ENCODE measurements at places on chromosomes 7 and 10.

DNA sequence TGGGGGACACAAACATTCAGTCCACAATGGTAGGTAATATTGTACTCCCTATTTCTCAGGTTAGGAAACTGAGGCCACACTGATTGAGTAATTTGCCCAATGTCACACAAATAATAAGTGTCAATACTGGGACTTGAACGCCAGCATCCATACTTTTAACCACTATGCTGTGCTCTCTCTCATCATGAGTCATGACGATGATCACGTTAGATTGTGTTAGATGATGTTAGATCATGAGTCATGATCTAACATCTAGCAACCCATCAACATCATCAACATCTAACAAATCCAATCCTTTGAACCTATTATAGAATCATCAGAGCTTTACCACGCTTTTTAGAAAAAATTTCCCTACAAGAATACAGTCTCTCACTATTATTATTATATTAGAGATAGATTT, 28.1 kb upstream of the HERPUD2 start:
- DNase-seq, result no peak

DNA sequence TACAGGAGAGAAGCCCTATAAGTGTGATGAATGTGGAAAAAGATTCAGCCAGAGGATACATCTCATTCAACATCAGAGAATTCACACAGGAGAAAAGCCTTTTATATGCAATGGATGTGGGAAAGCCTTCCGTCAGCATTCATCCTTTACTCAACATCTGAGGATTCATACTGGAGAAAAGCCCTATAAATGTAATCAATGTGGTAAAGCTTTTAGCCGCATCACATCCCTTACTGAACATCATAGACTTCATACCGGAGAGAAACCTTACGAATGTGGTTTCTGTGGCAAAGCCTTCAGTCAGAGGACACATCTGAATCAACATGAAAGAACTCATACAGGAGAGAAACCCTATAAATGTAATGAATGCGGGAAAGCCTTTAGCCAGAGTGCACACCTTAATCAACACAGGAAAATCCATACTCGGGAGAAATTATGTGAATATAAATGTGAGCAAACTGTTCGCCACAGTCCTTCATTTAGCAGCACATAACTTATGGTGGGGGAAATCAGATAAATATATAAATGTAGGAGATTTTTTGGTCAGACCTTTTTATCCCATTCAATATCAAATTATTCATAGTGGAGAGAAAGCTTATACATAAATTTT, 12.1 kb upstream of the MRPS17 start:
- DNase-seq, result no peak

- DNase-seq, result peak; percentile 59
Observed at GRCh38 chr7:4809091-4809591, 33.7 kb downstream of the AP5Z1 start.

- no peak for DNase-seq
Observed at GRCh38 chr7:130473289-130473688, 18.6 kb upstream of the MEST start.

DNA sequence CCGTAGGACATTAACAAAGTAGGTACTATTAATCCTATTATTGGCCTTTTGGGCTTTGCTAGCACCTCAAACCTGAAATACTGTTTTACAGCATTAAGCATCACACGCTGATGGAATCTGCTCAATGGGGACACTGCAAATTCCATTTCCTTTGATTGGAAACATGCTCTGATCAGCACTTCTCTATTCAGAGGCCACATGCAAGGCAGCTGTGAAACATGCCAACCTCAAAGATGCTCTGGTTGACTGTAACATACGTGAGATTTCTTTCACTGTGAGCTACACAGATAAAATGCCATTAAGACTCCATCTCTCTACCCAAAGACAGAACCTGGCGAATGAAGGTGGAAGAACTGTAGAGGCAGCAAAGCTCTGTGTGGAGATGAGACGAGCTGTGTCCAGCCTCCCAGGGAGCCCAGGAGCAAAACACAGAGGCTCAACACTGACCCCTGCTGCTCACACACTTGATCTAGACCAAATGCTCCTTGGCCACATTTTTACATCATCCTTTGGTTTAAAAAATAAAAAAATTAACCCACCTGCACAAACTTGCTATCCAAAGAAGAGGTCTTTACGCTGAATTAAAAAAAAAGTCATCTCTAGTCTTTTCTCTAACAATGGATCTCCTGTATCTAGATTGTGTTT, 8.0 kb downstream of the RSU1 start:
- no peak for DNase-seq

DNA sequence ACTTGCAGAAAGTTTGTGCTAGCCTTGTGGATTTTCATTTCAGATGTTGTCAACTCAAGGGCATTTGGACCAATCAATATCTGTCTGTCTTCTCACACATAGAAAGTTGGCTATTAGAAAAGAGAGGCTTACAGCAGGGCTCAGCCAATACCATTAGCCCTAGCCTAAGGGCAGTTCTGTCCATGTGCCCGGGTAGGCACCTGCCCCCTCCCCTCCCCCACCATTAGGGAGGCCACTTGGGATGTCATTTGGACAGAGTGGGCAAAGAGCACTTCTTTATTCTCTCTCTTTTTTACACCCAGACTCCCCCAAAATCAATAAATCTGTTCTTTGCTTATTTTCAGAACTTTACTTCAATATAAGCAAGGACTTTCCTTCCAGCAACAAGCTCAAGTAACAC, 188.5 kb upstream of the MKI67 start:
- no peak for DNase-seq

All from right cardiac atrium (tissue), 5 donors.